A549 treated with DMSO at 1 μM for 4 hours (cell line): ENCODE measurements at places on chromosomes 11 and 22. TPM values are rescaled to one million over a fixed set of nuclear protein-coding genes. Genes with fewer than 3 reads are reported as not detected.

Gene PATE2
- total RNA-seq, result not detected in 5 replicates

Gene FGF4
- not detected in 5 replicates for total RNA-seq

Gene LTO1
- total RNA-seq, result 30.2 to 37.9 TPM (median 32.3 TPM) in 5 replicates

Gene FOLR2
- not detected in 5 replicates for total RNA-seq

Gene TUB
- total RNA-seq, result 6.9 to 9.0 TPM (median 8.9 TPM) in 5 replicates

Gene OR51E2
- not detected in 5 replicates for total RNA-seq

Gene OR6T1
- not detected in 5 replicates for total RNA-seq
